ENCODE measurements at places on chromosomes 3 and 15. TPM values are rescaled to one million over a fixed set of nuclear protein-coding genes. Genes with fewer than 3 reads are reported as not detected.

DNA sequence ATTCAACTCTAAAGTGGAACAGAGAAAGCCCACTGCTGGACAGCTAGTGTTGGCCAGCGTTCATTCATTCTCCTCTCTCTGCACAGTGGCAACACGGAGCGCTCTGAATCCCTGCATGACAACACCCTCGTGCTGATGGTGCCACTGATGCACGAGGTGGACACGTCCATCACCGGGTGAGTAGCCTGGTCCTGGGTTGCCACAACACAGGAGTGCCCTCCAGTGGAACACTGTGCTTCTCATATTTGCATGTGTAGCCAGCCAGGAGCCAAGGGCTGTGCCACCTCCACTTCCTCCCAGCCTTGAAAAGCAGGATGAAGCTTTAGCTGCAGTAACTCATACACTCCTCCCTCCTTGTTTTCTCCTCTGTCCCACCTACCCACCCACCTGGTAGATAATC lies 120.0 kb upstream of the CTDSPL start:
- no peaks in the 10 kb centered on the region for H3K27me3 ChIP-seq
- no peaks in the 10 kb centered on the region for H3K4me1 ChIP-seq
- H3K36me3 ChIP-seq: no peaks in the 10 kb centered on the region
- H3K27ac ChIP-seq: no peak overlapping the region
- no peak overlapping the region for H3K4me3 ChIP-seq

DNA sequence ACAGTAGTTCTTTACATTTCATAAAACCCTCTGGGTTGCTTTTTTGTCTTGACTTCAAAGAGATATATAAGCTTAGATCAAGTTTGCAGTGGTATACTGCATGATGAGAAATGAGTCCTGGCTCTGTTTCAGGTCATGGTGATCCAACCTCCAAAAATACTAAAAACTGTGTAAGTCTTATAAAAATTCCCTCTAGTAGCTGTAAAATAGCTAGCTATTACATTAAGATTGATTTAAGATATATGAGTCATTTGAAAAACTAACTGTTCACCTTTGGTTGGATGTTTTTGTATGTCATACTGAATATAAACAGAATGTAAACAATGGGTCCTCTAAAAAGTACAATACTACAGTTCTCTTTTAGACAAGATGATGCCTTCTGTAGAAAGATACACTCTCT lies 879.2 kb downstream of the ROBO1 start:
- DNase-seq: no peak
- no peak overlapping the region for H3K27ac ChIP-seq
- H3K4me1 ChIP-seq: no peaks in the 10 kb centered on the region

GRCh38 chr15:74626752-74627692 lies 11.4 kb downstream of the CLK3 start:
- no peak overlapping the region for H3K4me3 ChIP-seq
- no peaks in the 10 kb centered on the region for H3K27me3 ChIP-seq
- peaks cover 92% of the 10 kb centered on the region for H3K36me3 ChIP-seq
- no peak overlapping the region for H3K27ac ChIP-seq
- H3K4me1 ChIP-seq: peaks cover 48% of the 10 kb centered on the region

DNA sequence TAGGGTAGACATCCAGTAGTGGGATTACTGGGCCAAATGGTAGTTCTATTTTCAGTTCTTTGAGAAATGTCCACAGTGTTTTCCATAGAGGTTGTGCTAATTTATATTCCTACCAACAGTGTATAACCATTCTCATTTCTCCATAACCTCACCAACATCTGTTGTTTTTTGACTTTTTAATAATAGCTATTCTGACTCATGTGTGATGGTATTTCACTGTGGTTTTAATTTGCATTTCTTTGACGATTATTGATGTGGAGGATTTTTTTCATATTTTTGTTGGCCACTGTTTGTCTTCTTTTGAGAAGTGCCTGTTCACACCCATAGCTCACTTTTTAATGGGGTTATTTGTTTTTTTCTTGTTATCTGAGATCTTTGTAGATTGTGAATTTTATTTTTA lies 125.2 kb downstream of the CFAP20DC start:
- no peak overlapping the region for H3K4me3 ChIP-seq
- H3K36me3 ChIP-seq: no peaks in the 10 kb centered on the region
- H3K4me1 ChIP-seq: no peaks in the 10 kb centered on the region
- H3K27ac ChIP-seq: no peak overlapping the region
- no peak for DNase-seq

The MAP4 gene
- 60.7 TPM for total RNA-seq

The FRMD5 gene
- total RNA-seq: not detected

Measured in T-cell (primary cell).